Hematopoietic multipotent progenitor cell (in vitro differentiated cells): ENCODE measurements at places on chromosomes 12 and 14. TPM values are rescaled to one million over a fixed set of nuclear protein-coding genes. Genes with fewer than 3 reads are reported as not detected.
A peak's percentile ranks its signal among the peaks of the same experiment; 100 is the strongest.

Gene DEGS2
- 12.4 TPM for total RNA-seq

Gene USP15
- total RNA-seq = 106 TPM

DNA sequence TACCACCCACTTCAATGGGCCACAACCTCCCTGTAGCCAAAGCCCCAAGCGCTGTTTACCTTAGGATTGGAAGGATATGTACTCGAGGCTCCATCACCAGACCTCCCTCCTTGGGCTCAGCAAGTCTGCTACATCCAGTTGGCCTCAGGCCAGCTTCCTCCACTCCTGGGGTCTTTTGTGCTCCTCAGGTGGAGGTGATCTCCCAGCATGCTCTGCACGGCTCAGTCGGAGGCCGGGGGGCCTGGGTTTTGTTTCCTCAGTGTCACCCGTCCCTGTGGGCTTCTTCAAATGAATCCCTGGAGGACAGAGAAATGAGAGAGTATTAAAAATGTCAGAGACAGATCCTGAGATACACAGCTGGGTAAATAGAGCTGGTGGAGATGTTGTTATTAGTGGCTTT is 723.1 kb upstream of the TBX3 start:
- DNase-seq = no peak

Gene CCDC197
- total RNA-seq = not detected

DNA sequence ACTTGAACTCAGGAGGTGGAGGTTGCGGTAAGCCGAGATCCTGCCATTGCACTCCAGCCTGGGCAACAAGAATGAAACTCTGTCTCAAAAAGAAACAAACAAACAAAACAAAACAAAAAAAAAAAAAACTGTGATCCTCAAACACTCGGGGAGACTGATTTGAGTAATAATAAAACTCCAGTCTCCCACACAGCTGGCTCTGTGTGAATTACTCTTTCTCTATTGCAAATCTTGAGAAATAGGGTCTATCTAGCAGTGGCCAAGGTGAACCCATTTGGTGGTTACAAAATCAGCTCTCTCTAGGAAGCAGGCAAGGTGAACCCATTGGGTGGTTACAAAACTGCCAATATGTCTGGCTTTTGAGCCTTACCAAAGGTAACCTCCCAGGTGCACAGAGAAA is 6.0 kb upstream of the ACOT6 start:
- DNase-seq = no peak

- DNase-seq = peak; percentile 48
Observed at GRCh38 chr12:52121824-52122539, 42.5 kb downstream of the SMIM41 start.

- no peak for DNase-seq
Observed at GRCh38 chr12:50057896-50058670, 687 bp downstream of the ASIC1 start.

Gene CELA1
- not detected for total RNA-seq

DNA sequence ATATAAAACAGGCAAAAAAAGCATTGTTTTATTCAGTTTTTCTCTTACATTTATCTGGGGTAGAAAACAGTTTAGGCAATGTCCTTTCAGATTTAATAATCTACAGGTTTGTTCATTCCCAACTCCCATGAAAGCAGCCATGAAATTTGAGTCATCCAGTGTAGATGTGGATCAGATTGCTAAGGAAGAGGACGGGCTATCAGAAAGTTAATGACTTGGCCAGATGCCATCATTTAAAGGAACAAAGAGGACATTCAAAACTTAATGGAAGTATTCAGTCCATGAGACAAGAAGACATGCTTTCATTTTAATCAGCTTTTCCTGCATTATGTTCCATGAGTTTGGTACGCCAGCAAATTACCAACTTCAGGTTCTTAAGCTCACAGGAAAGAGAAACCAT is 31.1 kb upstream of the POC1B start:
- DNase-seq = no peak
